ENCODE measurements at places on chromosomes 3 and 15. TPM values are rescaled to one million over a fixed set of nuclear protein-coding genes. Genes with fewer than 3 reads are reported as not detected.

GRCh38 chr15:76815421-76815820, 89.7 kb downstream of the SCAPER start:
- no peak for DNase-seq

AMT gene
- 105 TPM for polyA plus RNA-seq

DNA sequence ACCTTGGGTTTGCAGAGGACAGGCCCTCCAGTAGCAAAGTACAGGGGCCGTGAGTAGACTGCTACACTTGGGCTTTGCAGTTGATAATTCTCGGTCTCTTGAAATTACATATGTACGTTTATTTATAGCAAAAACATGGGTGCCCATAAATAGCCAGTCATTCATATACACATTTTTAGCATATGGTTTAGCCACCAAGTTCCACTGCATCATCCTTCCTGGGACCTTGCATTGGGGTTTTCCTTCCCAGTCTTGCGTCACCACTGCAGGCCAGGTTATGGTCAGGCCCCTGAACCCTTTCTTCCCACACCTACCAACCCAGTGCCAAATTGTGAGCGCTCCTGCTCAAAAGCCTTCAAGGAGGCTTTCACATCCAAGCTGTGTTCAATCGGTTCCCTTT, 12.7 kb downstream of the KLHL25 start:
- no peak for DNase-seq

CASR gene
- not detected for polyA plus RNA-seq

GRCh38 chr15:83010709-83011270, 649 bp downstream of the C15orf40 start:
- peak; percentile 86 for DNase-seq

- DNase-seq = no peak
Measured at GRCh38 chr3:144501467-144501866, 529.8 kb downstream of the DIPK2A start.

DNA sequence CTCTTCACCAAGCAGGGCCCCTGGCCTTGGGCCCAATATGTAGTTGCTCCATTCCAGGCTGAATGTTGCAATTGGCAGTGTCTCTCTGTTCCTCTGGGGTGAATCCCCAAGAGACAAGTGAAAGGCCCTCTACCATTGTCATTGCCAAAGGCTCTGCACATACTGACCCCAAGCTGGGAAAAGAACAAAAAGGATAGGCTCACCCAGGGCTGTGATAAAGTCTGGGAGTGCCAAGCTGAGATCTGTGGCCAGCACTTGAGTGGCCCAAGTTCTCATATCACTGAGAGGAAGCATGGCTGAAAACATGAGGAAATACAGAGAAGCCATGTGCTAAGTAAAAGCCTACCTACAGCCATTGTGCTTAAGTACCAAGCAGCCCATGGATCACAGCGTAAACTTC, 612.2 kb upstream of the EPHA6 start:
- no peak for DNase-seq

DNA sequence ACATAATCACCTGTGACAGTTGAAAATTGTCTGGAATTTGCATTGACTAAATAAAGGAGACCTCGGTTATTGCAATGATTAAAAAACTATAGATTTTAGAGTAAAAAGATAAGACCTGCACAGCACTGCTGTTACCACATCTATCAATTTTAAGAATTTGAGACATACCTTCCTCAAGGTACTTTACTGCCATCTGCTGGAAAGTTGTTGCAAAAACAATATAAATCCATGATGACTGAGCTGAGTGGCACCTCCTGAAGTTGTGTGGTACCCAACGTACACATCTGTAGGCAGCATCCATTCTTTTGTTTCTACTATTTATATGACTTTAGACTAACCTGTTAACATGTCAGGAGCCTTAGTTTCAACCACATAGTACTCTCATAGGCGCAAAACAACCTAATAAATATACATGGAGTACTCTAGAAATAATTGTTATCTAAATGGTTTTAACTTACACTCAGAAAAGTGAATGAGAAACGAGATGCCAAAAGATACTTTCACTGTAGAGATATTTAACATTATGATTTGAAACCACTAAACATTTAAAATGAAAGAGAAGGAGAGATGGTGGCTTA, 106.7 kb downstream of the GHSR start:
- DNase-seq = peak; percentile 73

DNA sequence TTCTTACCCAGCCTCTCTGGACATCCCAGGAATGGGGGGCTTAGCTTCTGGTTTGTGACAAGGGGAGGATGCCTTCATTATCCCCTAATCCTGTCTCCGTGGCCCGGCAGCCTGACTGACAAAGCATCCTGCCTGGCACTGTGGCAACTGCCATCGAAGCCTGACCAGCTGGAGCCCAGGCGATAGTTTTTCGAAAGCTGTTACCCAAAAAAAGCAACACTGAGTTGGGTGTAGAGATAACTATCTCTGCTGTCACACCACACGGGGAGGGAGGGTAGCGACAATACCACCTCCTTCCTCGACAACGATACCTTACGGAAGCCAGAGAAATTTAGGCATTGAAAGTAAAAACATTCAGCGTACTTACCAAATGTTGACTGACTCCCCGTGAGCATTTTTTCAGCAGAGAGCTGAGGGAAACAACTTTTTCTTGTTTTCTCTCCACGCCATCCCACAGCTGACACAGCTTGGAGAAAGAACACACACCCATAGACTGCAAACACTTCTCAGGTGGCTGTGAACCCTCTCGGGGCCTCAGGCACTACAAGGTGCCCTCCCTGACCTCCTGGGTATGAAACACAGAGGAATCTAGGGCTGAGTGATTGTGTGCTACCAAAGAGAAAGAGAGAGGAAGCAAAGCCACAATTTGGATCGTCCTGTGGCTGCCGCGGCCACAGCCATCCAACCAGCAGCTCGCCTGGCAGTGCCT, 361.9 kb upstream of the ICE2 start:
- DNase-seq = no peak

- DNase-seq = no peak
Measured at GRCh38 chr3:127855246-127855645, 32.9 kb upstream of the MGLL start.

DNA sequence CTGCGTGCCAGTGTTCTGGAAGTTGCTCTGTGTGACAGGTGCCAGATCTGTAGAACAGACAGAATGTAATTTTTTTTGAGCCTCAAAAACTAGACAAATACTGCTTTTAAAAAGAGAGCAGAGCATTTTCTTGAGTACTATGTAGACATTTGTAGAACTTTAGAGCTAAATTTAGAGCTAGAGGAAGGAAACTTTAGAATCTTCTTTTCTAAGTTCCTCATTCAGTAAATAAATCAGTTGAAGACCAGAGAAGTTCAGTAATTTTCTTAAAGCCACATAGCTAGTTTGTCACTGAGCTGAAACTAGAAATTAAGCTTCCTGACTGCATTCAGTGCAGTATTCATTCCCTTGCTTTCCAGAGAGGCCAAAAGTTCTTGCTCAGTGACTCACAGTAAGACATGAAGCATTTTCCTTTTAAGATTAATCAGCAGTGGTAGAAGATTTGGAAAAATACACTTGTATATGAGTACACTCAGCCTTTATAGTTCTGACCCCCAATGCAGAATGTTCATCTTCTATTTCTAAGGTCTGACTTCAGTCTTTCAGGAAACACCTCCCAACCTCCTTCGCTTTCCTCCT, 83.6 kb upstream of the TSEN2 start:
- DNase-seq = peak; percentile 78

DNA sequence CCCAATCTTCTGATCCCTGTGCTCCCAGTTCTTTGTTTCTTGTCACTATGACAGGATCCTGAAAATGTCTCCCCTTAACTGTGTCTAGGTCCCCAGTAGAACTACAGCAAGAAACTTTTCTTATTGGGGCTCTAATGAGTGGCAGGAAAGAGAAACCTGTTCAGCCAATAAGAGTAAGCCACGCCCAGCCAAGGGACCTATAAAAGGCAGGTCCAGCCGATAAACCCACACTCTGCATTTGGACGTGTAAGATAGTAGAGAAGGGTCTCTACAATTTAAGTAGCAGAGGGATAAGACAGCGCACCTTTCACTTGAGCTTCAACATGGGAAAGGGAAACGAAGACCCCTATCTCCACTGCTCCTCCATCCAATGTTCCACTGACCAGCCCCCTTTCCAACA, 149.9 kb downstream of the LMLN start:
- no peak for DNase-seq

DNA sequence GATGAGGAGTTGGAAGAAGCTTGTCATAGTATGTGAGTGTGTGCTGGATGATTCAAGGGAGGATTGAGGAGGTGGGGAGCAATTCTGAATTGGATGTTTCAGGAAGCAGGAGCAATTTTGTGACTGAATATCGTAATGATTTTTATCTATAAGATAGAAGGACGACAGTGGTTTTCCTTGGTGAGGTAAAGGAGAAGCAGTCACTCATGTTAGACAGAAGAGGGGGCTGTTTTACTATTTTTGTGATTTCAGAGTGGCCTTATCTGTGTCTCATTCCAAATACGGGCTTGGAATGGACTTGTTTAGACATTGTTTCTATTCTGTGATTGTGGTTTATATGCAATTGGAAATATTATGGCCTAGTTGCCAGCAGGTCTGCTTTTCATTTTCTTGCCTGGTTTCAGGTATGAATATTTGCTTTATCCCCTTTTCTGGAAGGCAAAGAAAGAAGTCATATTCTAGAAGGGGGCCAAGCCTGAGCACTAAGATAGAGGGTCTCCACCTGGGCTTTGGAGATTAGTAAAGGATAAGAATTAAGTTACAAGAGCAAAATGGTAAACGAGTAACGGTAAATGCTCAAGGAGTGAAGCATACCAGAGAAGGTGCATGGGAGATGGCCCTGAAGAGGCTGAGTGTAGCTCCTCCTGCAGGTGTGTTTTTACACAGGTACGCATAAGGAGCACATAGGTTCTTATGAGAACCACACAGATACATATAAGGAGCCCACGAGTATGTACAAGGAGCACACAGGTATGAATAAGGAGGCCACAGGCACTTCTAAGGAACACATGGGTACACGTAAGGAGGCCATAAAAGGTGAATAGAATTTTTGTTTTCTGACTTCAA, 124.6 kb upstream of the KCNAB1 start:
- DNase-seq = peak; percentile 48

- DNase-seq = peak; percentile 63
Measured at GRCh38 chr3:37054370-37054769, 61.1 kb downstream of the MLH1 start.

MB21D2 gene
- polyA plus RNA-seq = 5.2 TPM

GXYLT2 gene
- 25.7 TPM for polyA plus RNA-seq

C3orf20 gene
- not detected for polyA plus RNA-seq

TMEM40 gene
- 5.2 TPM for polyA plus RNA-seq

- no peak for DNase-seq
Measured at GRCh38 chr3:114104414-114104813, 47.9 kb downstream of the QTRT2 start.

- DNase-seq = no peak
Measured at GRCh38 chr15:69562116-69562515, 109.5 kb downstream of the RPLP1 start.

- DNase-seq = no peak
Measured at GRCh38 chr3:43755516-43756200, 64.9 kb downstream of the ABHD5 start.

DNA sequence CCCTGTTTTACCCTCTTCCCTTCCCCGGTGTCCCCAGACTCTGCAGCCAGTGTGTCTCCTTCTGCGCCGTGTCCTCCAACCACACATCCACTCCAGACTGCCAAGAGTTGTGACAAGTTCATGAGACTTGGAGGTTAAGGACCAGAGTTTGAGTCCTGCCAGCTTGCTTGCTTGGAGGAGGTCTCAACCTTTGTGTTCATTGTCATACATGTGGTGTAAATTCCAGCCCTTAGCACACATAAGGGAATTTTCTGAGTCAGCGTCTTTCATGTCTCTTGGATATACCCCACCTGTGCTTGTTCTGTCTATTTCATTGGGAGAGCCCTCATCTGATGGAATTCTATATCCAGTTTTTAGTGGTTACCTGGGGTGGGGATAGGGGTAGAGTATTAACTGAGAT, 13.3 kb downstream of the CORO2B start:
- no peak for DNase-seq

SPINK8 gene
- polyA plus RNA-seq = not detected

DNA sequence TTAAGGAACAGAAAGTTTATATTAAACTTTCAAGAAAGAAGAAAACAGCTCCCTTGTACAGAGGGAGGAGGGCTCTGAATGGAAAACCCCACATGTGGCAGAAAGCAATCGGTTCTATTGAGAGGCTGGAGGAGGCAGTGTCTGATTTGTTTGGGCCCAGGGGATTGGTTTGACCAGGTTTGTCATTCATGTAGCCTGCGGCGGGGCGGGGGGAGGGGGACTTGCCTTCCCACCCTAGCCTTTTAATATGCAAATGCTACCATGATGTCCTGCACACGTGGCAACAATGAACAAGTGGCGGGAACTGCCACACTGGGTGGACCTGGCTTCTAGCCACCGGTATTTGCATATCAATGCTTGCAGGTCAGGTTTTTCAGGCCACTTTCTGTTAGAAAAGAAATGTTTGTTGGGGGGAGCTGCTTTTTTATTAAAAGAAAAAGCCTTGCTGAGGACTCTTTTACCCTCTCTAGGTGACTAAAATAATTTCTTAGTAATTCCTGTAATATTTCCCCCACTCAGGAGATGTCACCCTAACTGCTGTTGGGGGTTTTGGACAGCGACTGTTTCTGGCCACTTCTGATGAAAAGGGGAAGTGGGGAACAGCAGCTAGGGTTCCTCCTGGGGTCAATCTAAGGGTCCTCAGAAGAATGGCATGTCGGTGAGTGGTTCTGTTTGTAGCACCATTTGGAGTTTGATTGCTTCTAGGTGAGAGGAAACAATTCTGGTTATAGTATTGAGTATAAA, 691.2 kb downstream of the TBL1XR1 start:
- DNase-seq = no peak

DNA sequence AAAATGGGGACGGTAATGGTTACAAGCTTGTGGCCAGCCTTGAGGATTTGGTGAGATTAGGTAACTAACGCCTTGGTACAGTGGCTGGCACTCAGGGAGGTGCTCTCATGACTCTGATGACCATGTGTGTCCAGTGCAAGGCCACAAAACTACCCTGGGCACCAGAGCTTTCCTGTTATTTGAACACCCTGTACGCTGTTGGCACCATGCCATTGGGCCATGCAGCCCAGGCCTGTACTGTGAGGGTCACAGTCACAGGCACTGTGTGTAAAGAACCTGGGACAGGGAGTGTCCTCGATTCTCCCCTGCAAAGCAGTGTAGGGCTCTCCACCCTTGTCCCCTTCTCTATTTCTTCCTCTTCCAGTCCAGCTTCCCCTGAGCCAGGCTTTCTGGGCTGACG, 6.3 kb downstream of the TMEM43 start:
- DNase-seq = no peak

DNA sequence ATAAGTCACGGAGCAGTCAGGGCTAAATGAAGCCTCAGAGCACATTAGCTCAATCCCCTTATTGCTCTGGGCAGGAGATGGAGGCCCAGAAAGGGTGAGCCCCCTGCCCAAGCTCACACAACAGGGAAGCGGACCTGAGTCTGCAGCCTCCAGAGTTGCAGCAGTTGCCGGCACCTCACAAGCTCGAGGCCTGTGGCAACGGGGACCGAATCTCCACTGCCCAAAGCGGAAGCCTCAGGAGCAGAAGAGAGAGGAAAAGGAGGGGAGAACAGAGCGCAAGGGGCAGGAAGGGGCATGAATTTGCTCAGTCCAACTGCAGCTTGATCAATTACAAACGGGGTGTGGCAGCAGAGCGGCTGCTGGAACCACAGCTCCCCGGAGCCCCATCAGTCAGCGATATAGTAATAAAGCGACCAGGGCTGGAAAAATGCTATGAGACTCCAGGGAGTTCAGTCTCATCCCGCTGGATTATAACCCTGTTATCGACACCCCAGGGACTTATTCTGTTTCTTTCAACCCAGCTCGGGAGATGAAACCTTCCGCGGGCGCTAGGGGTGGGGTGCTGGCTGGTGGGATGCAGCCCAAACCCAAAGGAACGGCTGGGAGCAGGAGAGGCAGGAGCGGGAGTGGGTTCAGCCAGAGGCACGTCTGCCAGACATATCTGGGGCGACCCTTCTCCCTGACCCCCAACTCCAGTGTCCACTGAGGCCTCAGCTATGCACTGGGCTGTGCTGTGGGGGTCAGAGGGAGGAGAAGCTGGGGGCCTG, 219.7 kb upstream of the LINGO1 start:
- DNase-seq = no peak

All from cardiac muscle cell (in vitro differentiated cells and primary cell).